Activated CD4-positive, alpha-beta T cell treated with anti-CD3 and anti-CD28 coated beads for 24 hours (primary cell): ENCODE measurements at places on chromosomes 1 and 21.
A peak's percentile ranks its signal among the peaks of the same experiment; 100 is the strongest.

DNA sequence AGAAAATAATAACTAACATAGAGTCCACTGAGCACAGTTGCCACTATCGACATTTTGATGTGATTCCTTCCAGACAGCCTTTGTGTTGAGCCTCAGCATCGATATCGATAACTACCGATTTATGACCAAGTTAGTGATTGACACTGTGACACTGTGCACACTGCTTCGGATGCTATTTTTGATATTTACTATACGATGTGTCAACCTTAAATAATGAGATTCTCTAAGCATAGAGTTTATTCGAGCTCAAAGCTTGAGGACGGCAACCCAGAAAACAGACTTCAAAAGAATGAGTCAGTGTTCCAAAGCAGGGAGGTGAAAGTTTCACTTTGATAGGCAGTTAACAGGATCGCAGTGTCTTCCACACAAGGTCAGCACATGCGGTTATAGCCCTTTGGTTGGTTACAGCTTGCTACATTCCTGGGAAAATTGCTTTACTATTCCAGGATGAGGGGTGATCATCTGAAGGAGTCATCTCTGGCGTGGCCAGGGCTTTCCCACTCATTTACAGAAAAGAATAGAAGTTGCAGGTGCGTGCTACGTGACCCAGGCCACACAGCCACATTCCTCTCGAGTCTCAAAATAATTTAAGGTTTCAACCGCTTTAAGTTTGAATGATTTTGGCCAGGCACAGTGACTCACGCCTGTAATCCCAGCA, 53.6 kb upstream of the EFHD2 start:
- no peak for DNase-seq

GRCh38 chr1:106875622-106876021, 180.9 kb upstream of the PRMT6 start:
- DNase-seq: no peak

DNA sequence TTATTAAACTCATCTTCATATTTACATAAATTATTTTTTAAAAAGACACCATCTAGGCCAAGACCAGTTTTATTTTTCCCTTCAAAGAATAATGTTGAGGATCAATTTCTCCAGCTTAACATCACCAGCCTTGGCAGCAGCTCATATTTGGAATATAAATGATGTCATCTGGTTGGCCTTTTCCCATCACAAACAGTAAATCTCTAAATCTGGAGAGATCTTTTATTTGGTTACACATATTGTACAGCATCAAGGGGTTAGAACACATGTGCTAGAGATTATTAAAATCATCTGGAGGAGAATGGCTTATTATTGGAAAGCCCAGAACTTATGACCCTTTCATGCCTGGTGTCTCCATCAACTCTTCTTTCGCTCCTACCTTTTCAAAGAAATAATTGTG, 508.8 kb downstream of the PLPP3 start:
- no peak for DNase-seq

GRCh38 chr1:24806588-24806987, 61.3 kb downstream of the CLIC4 start:
- DNase-seq: no peak

DNA sequence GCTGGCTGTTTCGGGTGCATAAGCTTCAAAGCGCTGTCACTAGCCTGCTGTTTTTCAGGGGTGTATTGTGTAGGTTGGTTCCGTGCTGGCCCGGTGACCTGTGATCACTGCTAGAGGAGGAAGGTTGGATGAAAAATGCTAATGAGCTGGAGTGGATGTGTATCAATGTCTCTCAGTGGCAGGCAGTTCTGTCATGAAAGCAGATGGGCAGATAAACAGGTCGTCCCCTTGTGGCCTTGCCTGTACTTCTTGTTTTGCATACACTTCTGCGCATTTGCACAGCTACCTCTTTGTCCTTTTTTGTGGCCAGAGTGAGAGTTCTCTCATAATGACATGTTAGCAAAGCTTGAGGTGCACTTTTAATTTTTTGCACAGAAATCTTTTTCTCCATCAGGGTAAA, 2.9 kb downstream of the SELENON start:
- no peak for DNase-seq

GRCh38 chr1:241736387-241736786, 84.3 kb downstream of the WDR64 start:
- DNase-seq: no peak

DNA sequence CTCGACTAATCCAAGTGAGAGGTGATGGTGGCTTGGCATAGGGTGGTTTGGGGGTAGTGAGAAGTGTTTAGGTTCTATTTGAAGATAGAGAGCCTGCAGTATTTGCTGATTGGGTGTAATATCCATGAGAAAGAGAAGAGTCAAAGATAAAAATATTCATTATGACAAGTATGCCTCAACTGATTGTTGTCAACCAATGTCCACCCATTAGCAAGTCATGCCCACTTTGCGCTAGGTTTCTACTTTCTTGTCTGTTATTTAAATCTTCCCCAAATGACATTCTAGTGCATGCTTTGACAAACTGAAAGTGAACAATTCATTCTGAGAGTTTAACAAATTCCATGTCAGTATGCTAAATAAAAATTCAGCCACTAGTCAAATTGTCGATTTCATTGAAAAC, 3.8 kb upstream of the XCL1 start:
- no peak for DNase-seq

DNA sequence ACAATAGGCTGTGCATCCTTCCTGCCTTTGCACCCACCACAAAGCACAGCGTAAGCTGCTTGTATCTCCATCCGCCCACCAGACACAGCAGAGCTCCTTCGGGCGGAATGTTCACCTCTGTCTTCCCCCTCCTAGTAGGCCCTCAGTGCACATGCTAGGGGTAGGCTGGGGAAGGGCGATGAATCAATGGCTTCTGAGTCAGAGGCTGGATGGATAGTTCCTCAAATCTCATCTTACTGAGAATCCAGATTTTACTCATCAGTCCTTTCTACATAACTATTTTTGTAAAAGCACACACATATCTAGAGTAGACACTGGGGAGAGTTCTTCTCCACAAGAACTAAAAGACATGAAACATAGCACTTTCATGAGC, 73.8 kb downstream of the BCAR3 start:
- peak; percentile 48 for DNase-seq

- DNase-seq: no peak
Observed at GRCh38 chr21:33966324-33966949, 50.8 kb upstream of the ATP5PO start.

DNA sequence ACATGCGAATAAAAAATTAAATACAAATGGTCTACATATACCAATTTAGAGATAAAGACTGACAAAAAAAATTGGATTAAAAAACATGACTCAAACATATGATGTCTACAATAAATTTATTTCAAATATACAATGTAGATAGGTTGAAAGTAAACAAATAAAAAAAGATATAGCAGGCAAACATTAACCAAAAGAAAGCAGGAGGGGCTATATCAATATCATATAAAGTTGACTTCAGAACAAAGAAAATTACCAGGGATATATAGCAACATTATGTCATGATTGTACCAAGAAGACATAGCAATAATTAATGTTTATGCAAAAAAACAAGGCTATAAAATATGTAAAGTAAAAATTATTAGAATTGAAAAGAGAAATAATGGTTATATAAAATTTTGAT, 49.9 kb upstream of the INSL5 start:
- no peak for DNase-seq

DNA sequence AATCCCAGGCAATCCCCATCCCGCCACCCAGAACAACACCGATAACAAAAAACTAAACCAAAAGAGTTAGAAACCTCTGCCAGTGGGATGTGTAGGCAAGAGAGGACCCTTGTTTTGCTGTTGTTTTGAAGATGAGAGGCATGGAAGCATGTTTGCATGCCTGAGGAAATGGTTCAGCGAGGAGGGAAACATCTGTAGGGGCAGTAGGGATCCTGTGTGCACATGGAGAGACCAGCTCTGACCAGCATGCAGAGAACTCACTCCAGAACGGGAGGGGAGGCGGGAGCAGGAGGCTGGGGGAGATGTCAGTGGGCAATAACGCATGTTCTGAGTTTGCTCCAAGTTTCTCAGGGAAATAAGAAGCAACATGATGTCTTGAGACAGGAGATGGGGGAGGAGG, 5.3 kb downstream of the CLDN14 start:
- no peak for DNase-seq

DNA sequence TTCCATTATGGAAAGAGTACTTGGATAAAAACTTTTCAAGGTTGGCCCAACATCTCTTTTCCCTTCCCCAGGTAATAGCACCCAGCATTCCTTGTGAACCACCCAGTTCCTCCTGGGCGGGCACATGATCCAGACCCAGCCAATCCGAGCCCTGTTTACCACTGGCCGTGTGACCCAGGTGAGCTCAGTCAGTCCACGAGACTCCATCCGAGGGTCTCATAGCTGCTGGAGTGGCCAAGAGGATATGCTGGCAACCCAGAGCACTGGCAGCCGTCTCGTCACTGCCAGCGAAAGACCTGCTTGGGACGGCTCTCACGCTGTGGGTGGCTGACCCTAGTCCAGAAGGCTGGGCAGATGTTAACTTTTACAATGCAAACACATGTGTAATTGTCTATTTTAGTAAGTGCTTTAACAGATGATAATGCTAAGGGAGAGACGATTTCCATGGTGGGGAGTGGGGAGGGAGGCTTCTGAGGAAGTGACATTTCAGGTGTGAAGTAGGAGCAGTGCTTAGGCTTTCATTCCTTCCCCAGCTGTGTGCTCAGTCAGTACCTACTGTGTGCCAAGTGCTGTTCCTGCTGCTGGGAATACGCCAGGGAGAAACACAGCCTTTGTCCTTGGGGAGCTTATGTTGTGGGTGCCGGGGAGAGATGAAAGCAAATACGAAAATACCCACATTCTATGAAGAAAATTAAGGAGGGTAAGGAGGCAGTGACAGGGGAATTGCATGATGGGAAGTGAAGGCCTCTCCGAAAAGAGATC, 24.5 kb downstream of the PARK7 start:
- DNase-seq: no peak

DNA sequence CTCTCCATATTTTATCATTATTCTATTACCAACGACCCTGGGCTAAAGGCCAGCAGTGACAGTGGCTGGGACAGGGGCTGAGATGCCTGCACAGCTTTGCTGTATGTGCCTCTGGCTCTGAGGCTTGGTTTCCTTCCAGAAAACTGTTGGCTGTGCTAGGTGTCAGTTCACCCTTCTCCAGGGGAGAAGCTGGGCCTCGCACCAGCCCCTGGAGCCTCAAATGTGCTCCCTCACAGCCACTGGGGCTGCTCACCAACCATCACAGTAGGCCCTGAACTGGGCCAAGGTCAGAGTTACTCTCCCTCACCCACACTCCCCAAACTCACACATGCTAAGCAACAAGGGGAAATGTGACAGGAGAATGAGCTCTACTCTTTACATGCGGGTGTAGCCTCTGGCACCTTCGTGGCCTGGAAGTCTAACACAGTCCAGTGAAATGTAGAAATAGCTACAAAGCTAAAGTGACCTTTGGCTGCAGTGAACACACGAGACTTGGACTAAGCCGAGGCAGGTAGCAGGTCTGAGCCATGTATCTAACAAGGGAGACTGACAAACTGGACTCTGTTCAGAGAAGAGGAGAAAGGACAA, 4.7 kb upstream of the CD160 start:
- no peak for DNase-seq

GRCh38 chr1:244241438-244241837, 190.4 kb downstream of the ZBTB18 start:
- no peak for DNase-seq

DNA sequence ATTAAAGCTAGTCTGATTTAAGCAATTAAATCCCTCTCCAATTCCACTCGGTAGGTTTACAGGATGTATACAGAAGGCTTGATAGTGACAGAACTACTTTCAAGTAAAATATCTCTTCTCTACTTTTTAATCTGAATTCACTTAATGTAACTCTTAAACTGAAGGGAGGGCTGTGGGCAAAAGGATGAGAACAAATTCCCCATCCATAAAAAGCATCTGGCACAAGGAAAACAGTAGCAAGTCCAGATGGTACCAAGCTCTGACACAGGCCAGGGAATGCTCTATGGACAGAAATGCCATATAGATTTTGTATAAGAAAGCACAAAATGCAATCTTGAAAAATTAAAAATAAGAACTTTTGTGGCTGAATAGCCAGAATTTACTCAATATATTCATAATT, 53.1 kb upstream of the USH2A start:
- no peak for DNase-seq

DNA sequence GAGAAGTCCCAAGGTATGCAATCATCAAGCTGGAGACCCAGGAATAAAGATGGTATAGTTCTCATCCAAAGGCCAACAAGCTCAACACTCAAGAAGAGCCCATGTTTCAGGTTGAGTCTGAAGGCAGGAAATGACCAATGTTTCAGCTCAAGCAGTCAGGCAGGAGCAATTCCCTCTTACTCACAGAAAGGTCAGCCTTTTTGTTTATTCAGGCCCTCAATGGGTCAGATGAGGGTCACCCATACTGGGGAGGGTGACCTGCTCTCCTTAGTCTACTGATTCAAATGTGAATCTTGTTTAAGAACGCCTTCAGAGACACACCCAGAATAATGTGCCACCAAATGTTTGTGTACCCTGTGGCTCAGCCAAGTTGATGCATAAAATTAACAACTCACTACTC, 262.4 kb downstream of the USP25 start:
- no peak for DNase-seq

DNA sequence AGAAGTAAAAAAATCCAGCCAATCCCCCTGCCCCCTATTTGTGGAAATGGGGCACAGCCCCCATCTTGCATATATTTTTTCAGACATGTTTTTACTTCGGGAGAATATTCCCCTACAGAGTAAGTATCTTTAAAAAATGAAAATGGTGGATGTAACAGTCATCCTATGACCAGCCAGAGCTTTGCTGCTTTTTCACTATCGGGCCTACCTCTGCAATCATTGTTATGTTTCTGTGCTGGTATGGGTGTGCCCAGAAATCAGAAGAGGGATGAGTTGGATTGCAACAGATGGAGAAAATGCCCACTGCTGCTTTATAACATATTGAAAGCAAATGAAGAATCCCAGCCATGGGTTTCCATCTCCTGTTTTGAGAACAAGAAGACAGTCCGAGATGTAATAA, 2.9 kb downstream of the CD247 start:
- no peak for DNase-seq

DNA sequence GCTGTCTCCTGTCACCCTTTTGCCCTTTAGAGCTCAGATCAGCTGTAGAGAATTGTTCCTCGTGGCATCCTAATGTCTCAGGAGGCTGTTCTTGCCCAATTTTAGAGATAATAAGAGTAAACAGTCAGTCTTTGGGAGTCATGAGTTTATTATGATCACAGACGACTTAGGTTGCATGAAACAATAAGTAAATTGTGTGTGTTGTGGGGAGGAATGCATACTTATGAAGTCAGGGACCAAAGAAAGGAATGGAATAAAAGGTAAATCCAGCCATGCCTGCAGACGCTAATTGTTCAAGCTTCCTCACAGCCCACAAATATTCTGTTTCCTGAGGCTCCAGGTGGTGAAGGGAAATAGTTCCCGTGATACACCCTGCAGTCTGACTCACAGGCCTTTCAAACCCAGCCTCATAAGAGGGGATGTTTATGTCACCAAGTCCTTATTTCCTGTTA, 897 bp downstream of the EPHX4 start:
- no peak for DNase-seq

GRCh38 chr1:75392278-75392677, 218.6 kb downstream of the SLC44A5 start:
- no peak for DNase-seq

GRCh38 chr1:73066866-73067265, 784.5 kb upstream of the NEGR1 start:
- DNase-seq: no peak

GRCh38 chr1:115694805-115695204, 53.0 kb downstream of the VANGL1 start:
- DNase-seq: no peak

- no peak for DNase-seq
Observed at GRCh38 chr1:168086438-168086837, 50.3 kb downstream of the GPR161 start.
